RWPE2 (cell line): ENCODE measurements at places on chromosomes 1 and 21.

DNA sequence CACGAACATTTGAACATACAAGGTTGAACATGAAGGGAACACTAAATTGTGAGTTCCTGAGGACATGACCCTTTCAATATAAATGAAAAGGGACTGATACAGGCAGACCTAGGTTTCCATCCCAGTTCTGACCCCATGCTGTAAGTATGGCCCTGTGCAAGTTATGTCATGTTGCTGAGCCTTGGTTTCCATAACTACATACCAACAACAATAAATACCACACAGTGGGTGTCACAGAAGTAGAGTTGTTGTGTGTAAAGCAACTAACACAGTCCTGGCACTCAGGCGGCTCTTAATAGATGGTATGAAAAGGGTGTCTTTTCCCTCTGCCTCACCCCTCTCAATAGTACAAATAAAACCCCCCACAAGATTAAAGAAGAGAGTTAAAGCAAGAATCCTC is 140.8 kb downstream of the LMX1A start:
- H3K4me1 ChIP-seq = no peaks in the 10 kb centered on the region
- no peaks in the 10 kb centered on the region for H3K27me3 ChIP-seq
- no peak for DNase-seq
- no peak overlapping the region for H3K4me3 ChIP-seq
- H3K36me3 ChIP-seq = no peaks in the 10 kb centered on the region

- DNase-seq = no peak
- H3K36me3 ChIP-seq = peaks cover 18% of the 10 kb centered on the region; the same call in 1 of the 2 replicates
- no peak overlapping the region for H3K4me3 ChIP-seq
- no peak overlapping the region for H3K27ac ChIP-seq
- H3K4me1 ChIP-seq = no peaks in the 10 kb centered on the region
Observed at GRCh38 chr21:15027056-15027455, 37.7 kb downstream of the NRIP1 start.

DNA sequence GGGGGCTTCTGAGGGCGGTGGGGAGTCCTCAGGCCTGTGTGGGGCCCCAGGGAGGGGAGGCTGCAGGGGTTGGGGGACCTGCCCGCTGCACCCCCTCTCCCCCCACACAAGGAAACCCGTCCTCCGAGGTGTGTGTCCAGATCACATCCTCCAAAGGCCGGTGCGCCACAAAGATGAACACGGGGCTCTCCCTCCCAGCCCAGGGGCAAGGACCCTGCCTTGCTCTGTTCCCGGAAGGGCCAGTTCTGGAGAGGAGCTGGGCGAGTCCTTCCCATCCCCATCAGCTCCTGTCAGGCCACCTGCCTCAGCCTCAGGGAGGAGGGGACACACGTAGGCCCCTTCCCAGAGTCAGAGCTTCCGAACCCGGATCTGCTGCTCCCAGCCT is 2.5 kb upstream of the TTLL10 start:
- no peak overlapping the region for H3K4me3 ChIP-seq
- no peaks in the 10 kb centered on the region for H3K4me1 ChIP-seq
- H3K36me3 ChIP-seq = no peaks in the 10 kb centered on the region; the same call in 1 of the 2 replicates
- no peak for DNase-seq
- no peak overlapping the region for H3K27ac ChIP-seq

GRCh38 chr21:43605320-43606215 is 53.7 kb downstream of the HSF2BP start:
- no peaks in the 10 kb centered on the region for H3K27me3 ChIP-seq
- peak overlapping the region; percentile 100 for H3K27ac ChIP-seq
- no peak overlapping the region for H3K4me3 ChIP-seq
- peaks cover 47% of the 10 kb centered on the region for H3K4me1 ChIP-seq
- H3K36me3 ChIP-seq = no peaks in the 10 kb centered on the region
